Ovary (tissue), 10 donors: ENCODE measurements at places on chromosomes 5 and 9.

GRCh38 chr9:109179801-109180523 is 12.9 kb upstream of the FRRS1L start:
- no peak for DNase-seq

- DNase-seq: no peak
Measured at GRCh38 chr5:124264499-124264898, 481.9 kb downstream of the ZNF608 start.

DNA sequence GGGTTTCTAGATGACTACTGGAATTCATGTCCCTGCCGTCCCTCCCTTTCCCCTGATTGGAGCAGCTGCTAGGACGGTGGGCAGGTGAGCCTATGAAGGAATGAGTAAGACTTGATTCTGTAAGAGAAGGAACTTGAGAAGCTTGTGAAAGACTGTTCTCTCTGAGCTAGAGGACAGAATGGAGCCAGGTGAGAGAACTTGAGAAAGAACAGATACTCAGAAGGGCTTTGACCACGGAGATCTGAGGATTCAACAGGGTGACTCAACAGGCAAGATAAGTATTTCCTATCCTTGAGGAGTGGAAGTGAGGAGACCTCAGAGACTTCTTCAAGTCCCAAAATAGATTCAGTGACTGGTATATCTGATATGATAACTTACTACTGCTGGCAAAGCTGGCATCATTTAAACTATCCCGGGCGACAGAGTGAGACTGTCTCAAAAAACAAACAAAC is 41.9 kb downstream of the HSDL2 start:
- no peak for DNase-seq

GRCh38 chr5:60851626-60852025 is 7.6 kb upstream of the ELOVL7 start:
- DNase-seq: no peak

- no peak for DNase-seq
Measured at GRCh38 chr9:129888293-129889121, 53.2 kb downstream of the USP20 start.

DNA sequence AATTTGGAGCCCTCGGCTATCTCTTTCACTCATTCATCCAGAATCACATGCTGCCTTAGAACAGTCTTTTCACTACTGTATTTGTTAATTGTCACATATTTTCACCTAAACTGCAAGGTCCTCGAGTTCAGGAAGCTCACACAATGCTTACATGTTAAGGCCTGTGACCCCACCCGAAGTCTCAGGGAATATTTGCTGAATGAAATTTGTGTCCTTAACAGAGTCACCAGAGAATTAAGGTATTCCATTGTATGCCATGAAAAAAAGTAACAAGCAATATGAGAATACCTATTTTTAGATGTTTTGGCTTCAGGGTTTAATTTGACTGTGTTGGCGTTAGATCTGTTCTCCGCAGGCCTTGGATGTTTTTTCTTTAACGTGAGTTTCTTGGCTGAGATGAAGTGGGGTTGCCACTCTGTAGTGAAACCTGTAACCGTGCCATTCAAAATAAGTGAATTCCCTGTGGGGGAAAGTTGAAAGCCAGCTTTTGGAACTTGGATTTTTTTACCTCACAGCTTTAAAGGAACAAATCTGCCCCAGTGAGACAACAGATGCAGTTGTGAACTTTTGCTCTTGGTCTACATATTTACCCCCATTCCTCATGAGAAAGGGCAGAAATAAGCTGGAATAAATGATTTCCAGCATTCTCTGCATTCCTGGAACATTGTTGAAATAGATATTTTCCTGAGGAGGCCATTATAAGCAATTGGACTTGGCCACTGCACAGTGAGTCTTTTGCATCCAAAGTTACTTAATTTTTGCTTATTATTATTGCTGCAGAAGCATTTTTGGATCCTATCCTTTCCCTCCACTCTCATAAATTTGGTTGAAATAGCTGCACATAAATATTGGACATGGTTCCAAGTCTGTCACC is 35.9 kb upstream of the FBP1 start:
- DNase-seq: no peak

- DNase-seq: no peak
Measured at GRCh38 chr5:2480871-2481270, 270.6 kb downstream of the IRX2 start.

DNA sequence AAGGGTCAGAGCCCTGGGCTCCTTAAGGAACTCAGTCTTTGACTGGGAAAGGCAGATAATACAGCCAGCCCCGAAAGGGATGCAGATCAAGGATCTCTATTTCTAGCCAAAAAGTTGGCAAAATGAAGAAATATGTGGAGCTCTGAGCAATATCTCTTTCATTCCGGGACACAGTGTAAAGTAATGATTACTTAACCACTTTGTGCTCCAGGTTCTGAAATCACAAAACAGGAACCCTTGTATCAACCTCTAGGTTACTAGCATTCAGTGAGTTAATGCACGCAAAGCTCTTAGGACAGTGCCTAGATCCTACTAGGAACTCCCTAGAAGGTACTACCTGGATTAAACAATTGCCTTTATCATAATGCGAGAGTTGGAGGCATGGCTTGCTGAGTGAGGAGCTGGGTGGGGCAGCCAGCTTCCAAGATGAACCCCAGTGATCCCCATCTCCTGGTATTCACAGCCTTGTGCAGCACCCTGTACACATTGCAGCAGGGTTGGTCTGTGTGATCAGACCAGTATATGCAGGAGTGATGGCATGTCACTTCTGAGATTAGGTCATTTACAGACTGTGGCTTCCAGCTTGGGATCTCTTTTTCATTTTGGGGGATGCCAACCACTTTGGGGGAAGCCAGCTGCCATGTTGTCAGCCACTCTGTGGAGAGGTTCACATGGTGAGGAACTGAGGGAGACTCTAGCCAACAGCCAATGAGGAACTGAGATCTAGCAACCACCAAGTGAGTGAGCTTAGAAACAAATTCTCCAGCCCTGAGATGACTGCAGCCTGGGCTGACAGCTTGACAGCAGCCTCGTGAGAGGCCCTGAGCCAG is 103.1 kb upstream of the SLC44A1 start:
- no peak for DNase-seq

DNA sequence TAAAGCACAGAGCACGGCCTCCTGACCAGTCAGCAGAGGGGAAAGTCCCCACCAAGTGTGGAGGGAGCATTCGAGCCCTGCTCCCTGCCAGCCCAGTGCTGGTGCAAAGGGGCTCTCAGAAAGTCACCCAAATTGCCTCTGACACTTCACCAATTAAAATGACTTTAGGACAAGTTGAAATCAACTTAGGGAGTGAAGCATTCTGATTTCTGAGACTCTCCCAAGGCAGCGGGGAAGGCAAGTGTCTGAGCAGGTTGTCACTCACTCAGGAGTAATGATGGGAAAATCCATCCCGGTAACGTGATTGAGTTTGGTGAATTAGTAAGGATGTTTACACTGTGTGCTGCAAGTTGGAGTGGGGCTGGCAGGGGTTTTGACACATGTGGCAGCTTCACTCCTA is 73.7 kb downstream of the PCDH1 start:
- DNase-seq: no peak

DNA sequence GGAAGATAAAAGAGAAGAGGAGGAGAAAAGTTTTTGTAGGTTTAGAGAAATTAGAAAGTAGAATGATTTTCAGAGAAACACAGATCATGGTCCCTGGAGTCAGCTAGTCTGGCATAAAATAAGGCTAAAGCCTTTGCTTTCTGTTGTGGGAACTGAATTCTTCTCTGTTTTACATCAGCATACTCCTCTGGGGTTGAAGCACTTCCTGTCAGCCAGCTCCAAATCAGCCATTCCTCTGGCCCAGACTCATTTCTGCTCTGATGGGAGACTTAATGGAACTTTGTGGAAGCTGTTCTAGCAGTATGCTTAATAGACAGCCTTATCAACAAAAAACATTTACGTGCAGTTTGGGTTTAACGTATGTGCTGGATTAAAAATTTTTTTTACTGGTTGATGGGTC is 143.2 kb downstream of the HMHB1 start:
- DNase-seq: no peak

- no peak for DNase-seq
Measured at GRCh38 chr9:4381744-4382143, 81.9 kb upstream of the GLIS3 start.

GRCh38 chr5:169494383-169494935 is 89.1 kb upstream of the SPDL1 start:
- DNase-seq: no peak

DNA sequence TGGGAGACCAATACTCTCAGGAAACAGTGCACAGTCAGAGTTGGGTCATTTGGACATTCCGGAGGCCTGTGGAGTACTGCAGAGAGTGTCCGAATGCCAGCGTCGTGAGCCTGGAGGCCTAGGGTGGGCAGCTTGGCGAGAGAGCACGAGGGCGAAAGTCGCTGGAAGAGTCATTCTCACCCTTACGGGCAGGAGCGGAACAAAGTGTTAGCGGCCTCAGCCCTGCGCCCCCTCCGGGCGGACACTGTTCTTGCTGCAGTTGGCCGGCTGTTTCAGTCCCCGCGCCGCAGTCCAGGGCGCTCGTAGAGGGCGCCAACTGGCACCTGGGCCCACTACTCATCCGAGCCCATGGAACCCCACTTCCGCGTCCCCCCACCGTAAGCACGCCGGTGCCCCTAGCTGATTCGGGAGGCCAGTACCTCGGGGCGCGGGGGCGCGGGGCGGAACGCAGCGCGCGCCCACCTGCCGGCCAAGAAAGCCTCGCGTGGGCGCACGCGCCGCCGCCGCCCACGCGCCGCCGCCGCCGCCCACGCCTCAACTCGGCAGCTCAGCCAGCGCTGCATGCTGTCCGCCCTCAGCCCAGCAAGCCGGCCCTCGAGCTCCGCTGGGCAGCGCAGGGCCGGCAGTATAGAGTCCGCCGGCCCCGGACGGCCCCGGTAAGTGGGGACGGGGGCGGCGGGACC is 99.7 kb upstream of the CCL21 start:
- no peak for DNase-seq

DNA sequence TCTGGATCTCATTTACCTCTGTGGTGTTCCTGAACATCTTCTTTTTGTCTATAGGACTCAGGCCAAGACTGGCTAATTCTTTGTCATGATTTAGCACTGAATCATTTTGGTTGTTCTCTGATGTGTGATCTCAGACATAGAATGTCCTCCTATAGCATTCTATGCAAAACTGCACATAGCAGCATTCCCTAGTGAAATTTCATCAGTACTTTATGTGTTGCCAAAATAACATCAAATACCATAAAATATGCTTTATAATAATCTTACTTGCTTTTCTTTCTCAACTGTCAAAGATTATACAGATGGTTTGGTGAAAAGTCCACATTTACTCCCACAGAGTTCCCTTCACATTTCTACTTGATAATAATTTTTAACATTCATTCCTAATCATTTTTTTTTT is 115.7 kb upstream of the MPDZ start:
- no peak for DNase-seq

DNA sequence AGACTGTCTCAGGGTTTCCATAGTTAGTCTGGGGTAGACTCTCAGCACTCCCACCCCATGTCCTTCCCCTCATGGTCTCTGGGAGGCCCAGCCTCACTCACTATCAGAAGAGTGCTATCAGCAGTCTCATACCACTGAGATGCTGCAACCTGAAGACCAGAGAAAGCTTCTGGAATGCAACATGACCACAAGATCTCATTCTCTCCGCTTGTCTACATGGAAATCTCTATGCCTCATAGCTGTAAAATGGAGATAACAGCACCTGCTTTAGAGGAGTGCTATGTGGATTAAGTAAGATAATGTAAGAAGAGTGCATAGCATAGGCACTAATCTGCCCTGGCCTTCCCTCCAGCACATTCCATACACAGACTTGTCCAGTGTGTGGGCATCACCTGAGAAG is 47.0 kb upstream of the ZNF169 start:
- no peak for DNase-seq

DNA sequence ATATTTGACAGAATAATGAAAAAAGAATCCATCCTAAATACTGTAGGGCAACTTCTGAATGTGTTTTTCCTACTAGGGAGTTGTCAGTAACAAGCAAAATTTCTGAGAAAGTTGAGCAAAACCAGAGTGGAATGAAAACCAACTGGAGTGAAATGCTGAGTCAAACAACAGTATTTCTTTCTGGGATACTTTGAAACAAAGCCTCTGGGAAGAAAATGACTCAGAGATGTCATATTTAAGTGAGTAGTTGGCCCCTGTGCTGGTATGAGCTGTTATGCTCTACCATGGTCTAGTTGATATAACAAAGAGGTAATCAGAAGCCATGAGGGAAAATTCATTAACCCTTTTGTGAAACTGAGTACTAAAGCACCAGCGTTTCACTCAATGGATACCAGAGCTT is 372.1 kb upstream of the C9orf72 start:
- DNase-seq: no peak

GRCh38 chr5:91373006-91373405 is 10.1 kb downstream of the ARRDC3 start:
- no peak for DNase-seq

GRCh38 chr9:134591082-134591571 is 50.5 kb upstream of the COL5A1 start:
- no peak for DNase-seq

GRCh38 chr9:136239983-136240330 is 5.7 kb downstream of the QSOX2 start:
- DNase-seq: no peak

DNA sequence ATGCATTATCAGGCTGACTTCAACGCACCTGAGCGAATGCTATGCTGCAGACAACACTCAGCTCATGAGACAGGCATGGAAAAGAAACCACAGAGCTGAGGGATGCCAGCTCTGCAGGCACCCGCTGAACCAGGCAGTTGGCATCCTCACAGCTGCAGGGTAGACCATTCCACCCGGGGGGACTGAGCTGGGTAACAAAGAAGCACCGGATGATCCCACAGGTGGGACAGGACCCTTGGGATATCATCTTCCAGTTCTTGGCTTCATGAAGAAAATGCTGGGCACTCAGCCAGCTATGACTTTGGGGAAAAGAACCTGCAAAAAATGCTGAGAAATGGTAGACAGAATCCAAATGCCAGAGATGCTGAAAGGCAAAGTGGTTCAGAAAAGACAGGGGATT is 9.6 kb downstream of the EPB41L4B start:
- DNase-seq: no peak

GRCh38 chr5:90518661-90519060 is 10.7 kb downstream of the LYSMD3 start:
- no peak for DNase-seq

GRCh38 chr9:68894502-68894901 is 119.4 kb downstream of the PRKACG start:
- DNase-seq: no peak

DNA sequence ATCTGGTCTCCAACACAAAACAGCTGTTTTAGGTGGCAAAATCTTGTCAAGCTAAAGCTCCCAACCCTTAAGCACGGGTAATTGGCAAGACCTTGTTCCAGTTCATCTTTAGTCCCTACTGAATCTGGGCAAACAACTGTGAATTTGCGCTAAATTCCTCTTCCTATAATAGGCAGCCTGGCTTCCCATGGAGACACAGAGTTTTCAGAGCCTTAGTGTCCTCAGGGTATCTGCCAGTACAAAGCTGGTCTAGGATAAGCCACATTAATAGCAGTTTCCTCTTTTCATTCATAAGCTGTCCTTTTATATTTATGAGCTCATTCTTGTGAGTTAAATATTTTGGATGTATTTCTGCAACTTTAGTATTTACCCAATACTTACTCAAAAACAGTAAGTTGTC is 59.5 kb downstream of the FGF10 start:
- DNase-seq: no peak

GRCh38 chr5:66326276-66326675 is 182.2 kb downstream of the SREK1 start:
- DNase-seq: no peak

GRCh38 chr9:20208961-20209371 is 413.3 kb downstream of the MLLT3 start:
- no peak for DNase-seq
